Fibroblast of lung (primary cell): ENCODE measurements at places on chromosomes 7 and 10. TPM values are rescaled to one million over a fixed set of nuclear protein-coding genes. Genes with fewer than 3 reads are reported as not detected.

- peak; percentile 86 for DNase-seq
These were observed 51.2 kb downstream of the PDK4 start for GRCh38 chr7:95545007-95545615.

DNA sequence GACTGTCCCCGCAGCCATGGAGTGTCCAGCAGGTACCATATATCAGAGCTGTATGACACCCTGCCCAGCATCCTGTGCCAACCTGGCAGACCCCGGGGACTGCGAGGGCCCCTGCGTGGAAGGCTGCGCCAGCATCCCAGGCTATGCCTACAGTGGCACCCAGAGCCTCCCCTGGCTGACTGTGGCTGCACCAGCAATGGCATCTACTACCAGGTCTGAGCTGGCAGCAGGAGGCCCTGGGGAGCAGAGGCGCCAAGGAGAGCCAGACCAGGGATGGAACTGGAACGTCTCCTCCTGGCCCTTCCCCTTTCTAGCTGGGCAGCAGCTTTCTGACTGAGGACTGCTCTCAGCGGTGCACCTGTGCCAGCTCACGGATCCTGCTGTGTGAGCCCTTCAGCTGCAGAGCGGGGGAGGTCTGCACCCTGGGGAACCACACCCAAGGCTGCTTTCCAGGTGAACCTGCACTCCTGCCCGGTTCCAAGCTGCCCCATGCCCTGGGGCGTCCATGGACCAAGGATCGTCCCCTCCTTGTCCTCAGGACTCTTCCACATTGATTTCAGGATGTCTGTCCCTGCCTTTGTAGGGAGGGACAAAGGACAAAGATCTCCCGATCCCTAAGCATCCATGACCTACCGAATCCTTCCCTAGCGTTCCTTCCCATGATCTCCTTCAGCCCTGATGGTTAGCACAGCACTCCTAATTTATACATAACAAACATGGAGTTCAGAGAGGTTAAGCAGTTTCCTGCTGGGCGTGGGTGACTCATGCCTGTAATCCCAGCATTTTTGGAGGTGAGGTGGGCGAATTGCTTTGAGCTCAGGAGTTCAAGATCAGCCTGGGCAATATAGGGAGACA is 33.3 kb downstream of the EPHB4 start:
- peak; percentile 23 for DNase-seq

DNA sequence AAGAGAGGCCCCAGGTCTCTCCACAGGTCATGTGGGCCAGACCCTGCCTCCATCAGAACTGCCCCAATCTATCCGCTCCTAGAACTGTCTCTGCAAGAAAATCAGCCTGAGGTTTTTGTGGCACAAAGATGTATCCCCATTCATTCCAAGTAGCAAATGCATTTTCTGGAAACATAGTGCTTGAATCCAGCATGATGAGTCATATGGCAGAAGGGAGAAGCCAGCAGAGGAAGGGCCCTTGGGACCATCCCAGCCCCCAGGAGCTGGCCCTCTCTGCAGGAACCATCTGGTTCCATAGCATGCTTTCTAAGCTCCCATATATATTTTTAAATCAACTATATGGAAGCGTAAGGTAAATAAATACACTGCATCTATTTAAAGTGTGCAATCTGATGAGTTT is 563.2 kb downstream of the GALNT17 start:
- peak; percentile 48 for DNase-seq

- DNase-seq: peak; percentile 94
These were observed 16.8 kb downstream of the CALU start for GRCh38 chr7:128755819-128756476.

GRCh38 chr10:73956476-73957359 is 41.2 kb upstream of the VCL start:
- DNase-seq: peak; percentile 70

GRCh38 chr7:97671571-97671970 is 60.3 kb upstream of the TAC1 start:
- no peak for DNase-seq

DNA sequence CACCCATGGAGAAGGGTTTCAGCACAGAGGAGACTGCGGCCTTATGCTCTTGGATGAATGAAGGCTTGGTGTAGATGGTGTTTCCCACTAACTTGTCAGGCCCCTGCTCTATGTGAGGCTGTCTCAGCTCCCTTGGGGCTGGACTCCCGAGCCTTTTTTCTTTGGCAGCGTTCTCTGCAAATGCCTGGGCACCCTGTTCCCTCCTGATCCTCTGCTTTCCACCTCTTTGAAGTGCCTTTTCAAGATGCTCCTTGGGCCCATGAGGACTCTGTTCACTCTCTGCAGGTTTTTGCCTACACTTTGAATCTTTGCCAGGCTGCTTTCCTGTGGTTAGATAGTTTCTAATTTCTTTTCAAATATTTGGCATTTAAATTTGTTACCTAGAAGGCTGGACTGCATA is 6.8 kb upstream of the ACBD5 start:
- DNase-seq: no peak

- no peak for DNase-seq
These were observed 3.2 kb upstream of the JMJD1C start for GRCh38 chr10:63468947-63469346.

DNA sequence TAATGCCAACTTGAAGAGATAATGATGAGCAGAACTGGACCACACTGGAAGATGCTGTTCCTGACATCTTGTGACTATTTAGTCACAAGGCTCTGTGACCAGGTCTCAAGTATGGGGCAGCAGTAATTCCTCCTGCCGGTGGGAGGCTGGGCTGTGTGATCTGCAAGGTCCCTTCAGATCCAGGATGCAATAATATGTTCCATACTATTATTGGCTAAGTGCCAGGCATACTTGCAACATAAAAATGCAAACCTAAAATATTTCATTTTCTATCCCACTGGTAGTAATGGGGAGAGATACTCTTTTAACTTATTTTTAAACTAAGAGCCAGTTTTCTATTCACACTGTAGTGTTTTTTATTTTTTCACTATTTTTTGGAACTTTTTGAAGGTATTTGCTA is 171.5 kb downstream of the CYP26A1 start:
- DNase-seq: no peak

GRCh38 chr10:104321725-104322415 is 16.4 kb downstream of the ITPRIP start:
- peak; percentile 59 for DNase-seq

DNA sequence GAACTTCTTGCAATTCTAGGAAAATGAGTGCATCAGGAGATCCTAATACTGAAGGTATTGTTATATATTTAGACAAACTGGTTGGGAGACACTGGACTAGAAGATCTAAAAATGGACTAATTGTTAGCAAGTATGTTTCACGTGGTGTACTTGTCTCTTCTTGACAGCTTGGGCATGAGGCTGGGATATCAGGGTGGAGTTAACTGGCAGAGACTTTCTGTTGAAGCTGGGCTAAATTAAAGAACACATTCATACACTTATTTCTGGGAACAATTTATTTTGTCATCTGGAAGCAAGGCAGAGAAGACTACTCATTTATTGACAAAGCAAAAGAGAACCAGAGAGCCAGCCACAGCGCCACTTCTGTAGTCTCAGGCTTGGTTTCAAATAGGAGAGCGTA is 25.9 kb downstream of the TYW1 start:
- no peak for DNase-seq

DNA sequence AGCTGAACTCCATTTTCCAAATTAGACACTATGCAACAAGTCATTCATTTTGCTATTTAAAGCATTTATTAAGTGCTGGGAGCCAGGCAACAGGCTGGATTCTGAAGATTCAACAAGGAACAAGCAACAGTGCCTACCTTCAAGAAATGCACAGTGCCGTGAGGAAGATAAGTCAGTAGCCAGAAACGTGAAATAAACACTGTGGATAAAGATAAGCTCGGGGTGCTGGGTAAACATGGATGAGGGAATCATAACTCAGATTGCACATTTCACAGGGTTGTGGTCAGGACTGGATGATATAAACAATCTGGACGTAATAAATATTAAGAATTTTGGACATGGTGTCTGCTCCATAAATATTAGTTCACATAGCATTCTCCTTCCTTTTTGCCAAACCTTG is 259.3 kb downstream of the SFMBT2 start:
- peak; percentile 28 for DNase-seq

GRCh38 chr7:53476566-53476965 is 441.1 kb downstream of the POM121L12 start:
- DNase-seq: no peak

DNA sequence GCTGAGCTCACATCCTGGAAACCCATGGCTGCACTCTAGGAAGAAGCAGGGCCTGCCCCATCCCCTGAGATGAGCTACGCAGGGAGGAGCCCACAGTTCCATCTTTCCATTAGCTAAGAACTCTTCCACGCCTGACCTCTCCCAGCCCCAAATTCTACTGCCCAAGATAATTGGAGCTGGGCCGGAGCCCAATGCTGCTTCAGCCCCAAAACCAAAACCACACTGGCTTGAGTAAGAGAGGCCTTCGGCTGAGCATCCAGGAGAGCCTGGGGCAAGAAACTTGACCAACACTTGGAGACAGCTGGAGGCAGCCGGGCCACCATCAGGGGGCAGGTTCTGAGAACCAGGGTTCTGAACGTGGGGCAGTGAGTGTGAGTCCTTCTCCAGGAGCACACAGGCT is 116.1 kb upstream of the ZMIZ1 start:
- DNase-seq: peak; percentile 73

DNA sequence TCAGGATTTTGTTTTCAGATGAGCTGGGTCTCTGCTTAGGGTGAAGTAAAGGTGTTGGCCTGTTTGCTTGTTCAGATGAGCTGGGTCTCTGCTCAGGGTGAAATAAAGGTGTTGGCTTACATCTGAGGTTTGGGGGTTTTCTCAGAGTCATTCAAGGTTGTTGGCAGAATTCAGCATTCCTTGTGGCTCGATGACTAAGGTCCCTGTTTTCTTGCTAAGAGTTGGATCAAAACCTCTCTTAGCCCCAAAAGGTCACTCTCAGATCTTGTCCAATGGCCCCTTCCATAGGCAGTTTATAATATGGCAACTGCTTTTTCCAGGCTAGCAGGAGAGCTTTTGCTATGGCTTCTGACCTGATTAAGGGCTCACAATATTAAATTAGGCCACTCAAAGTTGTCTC is 106.6 kb downstream of the ADAM22 start:
- DNase-seq: no peak

- no peak for DNase-seq
These were observed 14.9 kb downstream of the CREB3L2 start for GRCh38 chr7:137987018-137987349.

DNA sequence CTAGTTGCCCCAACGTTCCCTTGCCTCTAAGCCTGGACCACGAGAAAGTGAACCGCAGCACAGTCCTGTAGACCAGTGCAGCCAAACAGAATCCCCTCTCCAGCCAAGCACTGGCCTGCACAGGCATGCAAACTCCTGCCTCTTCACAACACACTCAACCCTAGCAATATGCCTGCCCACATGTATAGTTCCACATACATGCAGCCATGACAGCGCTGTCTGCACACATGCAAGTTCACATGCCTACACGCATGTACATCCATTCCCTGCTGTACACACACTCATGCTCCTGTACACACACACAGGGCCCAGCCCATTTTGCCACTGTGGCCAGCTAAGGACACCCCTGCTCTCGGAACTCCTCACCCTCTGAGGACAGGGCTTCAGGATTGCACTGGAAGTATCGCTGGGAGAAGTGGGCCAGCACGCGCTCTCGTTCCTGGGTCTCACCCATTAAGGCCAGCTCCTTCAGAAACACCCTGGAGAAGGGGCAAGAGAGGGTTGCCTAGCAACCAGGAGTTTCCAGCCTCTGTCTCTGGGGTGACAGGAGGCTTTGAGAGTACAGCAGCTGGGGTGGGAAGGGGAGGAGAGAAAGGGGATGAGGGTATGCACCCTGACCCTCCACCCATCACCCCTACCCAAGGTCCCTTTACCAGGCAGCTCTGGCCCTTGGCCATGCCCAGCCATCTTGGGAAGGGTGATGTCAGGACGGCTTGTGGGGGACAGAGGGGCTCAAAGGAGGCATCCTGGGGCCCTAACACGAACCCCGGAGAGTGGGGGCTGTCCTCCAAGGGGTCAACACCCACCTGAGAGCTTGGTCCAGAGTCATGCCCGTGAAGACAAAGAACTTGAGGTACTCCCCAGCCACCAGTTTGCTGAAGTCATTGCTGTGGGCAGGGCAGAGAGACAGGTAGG is 7.0 kb downstream of the PSD start:
- DNase-seq: no peak

- DNase-seq: no peak
These were observed 82.8 kb upstream of the DIP2C start for GRCh38 chr10:772227-772637.

GRCh38 chr10:45450866-45451265 is 76.8 kb downstream of the ALOX5 start:
- DNase-seq: no peak

GRCh38 chr7:120862987-120863590 is 5.1 kb upstream of the TSPAN12 start:
- DNase-seq: no peak

GRCh38 chr7:142753366-142753765 is 4.1 kb downstream of the PRSS1 start:
- peak; percentile 43 for DNase-seq

- DNase-seq: no peak
These were observed 49.4 kb downstream of the NOD1 start for GRCh38 chr7:30429156-30429530.

- DNase-seq: no peak
These were observed 36.7 kb downstream of the DNAH11 start for GRCh38 chr7:21579341-21580072.

DNA sequence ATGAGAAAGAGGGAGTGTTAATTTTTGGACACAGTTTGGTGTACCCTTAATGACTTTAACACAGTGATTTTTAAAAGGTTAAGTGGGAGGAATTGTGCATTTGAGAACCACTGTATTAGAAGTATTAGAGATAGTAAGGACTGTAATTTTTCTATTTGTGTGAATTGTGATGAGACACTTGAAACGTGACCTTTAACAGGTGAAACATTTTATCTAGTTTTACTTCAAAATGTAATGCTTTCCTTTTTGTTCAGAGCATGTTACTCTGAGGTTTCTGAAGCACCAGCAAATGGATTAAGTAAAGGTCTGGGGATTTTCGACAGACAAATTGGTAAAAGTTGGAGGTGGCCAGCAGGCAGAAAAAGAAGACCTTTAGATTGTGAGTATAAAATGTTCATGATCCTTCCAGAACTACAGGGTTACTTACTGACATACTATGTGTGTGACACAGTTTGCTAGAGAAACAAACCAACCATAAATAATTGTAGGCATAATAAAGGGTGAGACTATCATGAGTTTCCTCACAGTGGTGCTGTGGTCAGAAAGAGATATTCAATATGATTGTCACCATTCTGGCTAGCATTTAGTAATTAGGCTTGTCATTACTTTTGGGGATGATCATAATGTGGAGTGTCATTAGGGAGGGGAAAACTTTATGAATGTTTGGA is 26.1 kb downstream of the LCOR start:
- DNase-seq: peak; percentile 66

GRCh38 chr7:144821067-144821466 is 14.8 kb downstream of the TPK1 start:
- DNase-seq: no peak

Gene OR2A7
- 0.26 and 0.50 TPM in 2 replicates for total RNA-seq

Gene NCF1
- under 0.01 TPM in 1 of 2 replicates, not detected in the other for total RNA-seq

Gene IFRD1
- 106 and 127 TPM in 2 replicates for total RNA-seq

Gene RNF133
- total RNA-seq: 0.26 and 0.50 TPM in 2 replicates

Gene GATA3
- total RNA-seq: not detected in 2 replicates

Gene GAD2
- not detected in 2 replicates for total RNA-seq

Gene CISD1
- total RNA-seq: 14.0 and 14.4 TPM in 2 replicates

Gene PON3
- total RNA-seq: under 0.01 TPM in 2 replicates

Gene AGAP9
- total RNA-seq: 2.1 and 2.8 TPM in 2 replicates

Gene FAM25A
- not detected in 2 replicates for total RNA-seq

Gene HOXA1
- total RNA-seq: 0.50 and 0.51 TPM in 2 replicates

Gene WASL
- 12.1 and 15.4 TPM in 2 replicates for total RNA-seq

Gene FAM221A
- 3.3 and 5.1 TPM in 2 replicates for total RNA-seq

Gene HABP2
- total RNA-seq: not detected in 2 replicates

Gene ERV3-1
- total RNA-seq: 6.2 and 8.8 TPM in 2 replicates
